ENCODE measurements at places on chromosomes 5 and 9.

GRCh38 chr9:119156354-119156753 lies 212.9 kb downstream of the BRINP1 start:
- DNase-seq: no peak

GRCh38 chr5:114412510-114413171 lies 50.8 kb downstream of the KCNN2 start:
- DNase-seq: no peak

DNA sequence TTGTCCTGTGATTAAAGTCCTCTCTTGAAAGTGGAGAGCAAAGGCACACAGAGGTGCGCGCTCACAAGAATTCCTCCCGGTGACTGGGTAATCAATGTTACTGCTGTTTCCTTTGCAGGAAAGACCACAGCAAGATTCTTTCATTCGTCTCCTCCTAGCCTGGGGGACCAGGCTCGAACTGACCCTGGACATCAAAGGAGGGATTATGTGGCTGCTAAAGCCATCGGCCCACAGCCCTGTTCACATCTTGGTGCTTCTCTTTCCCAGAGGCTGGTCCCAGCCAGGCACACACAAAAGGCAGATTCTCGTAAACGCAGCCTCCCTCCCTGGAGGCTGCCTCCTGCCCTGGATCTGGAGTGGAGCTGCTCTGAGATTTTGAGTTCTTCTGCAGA lies 230.9 kb downstream of the FANCC start:
- no peak for DNase-seq

DNA sequence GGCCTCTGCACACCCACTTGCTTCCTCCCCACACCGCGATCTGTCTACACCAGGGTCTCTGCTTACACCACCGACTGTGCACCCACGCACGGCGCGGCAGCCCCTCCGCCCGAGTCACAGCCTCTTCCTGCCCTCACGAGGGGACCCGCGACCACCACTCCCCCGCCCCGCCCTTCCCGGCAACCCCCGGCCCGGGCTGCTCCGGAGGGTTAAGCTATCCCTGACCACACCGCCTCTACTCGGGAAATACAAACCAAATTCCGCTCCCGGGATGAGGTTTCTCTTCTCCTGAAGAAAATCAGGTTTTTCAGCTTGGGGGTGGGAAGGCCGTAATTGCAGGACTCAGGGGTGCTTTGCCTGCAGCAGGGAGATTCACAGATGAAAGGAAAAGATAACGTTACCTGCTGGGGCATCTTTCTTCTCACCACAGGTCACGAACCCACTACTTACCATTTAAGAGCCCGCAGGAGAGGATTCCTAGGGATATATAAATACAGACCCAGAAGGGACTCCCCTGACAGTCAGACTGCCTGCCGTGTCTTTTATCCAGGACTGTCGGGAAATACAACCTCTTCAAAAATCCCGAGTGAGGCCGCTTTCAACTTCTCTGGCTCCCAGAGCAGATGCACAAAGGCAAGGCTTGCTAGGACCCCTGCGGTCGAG lies 63.5 kb downstream of the ROR2 start:
- no peak for DNase-seq

DNA sequence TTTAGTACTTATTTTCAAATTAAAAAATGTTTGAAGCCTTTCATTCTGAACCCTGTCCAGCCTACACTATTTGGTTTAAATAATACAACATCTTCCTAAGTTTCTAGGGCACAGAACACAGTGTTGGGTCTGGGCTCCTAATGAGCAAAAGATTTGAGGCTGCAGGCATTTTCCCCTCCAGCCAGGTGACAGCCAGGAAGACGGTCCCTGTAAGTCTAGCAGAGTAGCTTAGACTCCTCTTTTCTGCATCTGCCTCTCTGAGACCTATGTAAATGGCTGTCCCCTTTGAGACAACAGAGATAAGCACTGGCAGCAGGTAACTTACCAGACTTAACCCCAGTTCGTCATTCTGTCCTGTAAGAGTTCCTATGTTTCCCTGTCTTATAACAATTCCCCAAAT lies 141.8 kb downstream of the CDC42SE2 start:
- DNase-seq: no peak

GRCh38 chr9:121718084-121718483 lies 66.7 kb downstream of the DAB2IP start:
- no peak for DNase-seq

DNA sequence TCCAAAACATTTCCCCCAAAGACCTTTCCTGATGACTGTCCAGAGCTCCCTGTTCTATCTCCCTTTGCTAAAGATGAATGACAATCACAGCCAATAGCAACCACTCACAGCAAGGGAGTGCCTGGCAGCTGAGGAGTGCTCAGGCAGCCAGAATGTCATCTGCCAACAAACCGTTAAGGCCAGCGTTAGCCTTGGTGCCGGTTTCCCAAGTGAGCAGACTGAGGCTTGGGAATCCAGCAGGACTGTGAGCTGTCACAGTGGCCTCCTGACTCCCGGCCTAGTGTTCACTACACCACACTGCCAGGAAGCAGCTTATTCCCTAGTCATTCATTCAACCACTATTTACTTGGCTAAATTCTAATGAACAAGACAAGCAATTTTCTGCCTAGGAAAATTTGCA lies 24.7 kb downstream of the STK10 start:
- no peak for DNase-seq

- DNase-seq: no peak
Measured at GRCh38 chr9:91160181-91160580, 201.5 kb downstream of the AUH start.

- peak; percentile 64 for DNase-seq
Measured at GRCh38 chr5:77076961-77077828, 9.9 kb downstream of the ZBED3 start.

DNA sequence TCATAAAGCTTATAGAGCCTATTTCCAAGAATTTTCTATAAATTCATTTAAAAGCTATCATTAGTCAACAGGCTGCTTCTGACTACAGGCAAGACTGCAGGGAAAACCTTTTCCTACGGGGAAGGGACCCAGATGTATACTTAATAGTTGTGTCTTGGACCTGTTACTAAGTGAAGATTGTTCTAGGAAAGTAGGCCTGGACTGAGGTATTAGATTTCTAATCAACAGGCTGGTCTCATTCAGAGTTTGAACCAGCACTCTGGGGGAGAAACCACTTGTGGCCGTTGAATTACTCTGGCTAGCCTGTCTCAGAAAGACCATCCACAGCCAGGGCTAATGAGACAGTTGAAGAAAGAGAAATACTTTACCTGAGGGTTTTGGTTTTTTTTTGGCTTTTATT lies 60.0 kb downstream of the IL6ST start:
- DNase-seq: no peak

DNA sequence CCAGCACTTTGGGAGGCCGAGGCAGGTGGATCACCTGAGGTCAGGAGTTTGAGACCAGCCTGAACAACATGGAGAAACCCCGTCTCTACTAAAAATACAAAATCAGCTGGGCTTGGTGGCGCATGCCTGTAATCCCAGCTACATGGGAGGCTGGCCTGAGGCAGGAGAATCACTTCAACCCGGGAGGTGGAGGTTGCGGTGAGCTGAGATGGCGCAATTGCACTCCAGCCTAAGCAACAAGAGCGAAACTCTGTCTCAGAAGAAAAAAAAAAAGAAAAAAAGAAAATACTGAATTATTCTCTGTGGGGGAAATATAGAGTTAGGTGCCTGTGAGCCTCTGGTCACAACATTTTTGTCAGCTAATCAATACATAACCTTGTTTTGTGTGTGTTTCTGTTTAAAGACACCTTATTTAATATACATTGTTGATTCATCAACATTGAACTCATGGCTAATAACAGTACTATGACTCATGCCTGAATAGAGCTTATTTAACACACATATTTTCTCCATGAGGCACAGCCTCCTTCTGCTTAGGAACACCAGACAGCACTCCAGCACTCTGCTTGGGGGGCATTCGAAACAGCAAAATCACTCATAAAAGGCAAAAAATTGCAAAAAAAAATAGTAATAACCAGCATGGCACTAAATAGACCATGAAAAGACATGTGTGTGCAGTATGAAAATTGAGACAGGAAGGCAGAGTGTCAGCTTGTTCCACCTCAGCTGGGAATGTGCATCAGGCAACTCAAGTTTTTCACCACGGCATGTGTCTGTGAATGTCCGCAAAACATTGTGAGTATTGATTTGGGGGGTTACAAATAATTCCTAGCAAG lies at the start of gene IL31RA:
IL31RA (plus strand) TSS at position 519 of the 836 bp plus-strand sequence; CDS start at position 733, 214 bp downstream.
- no peak for DNase-seq

- peak; percentile 37 for DNase-seq
Measured at GRCh38 chr5:181207214-181207959, 2.4 kb upstream of the TRIM7 start.

- no peak for DNase-seq
Measured at GRCh38 chr9:13175732-13176131, 103.8 kb downstream of the MPDZ start.

DNA sequence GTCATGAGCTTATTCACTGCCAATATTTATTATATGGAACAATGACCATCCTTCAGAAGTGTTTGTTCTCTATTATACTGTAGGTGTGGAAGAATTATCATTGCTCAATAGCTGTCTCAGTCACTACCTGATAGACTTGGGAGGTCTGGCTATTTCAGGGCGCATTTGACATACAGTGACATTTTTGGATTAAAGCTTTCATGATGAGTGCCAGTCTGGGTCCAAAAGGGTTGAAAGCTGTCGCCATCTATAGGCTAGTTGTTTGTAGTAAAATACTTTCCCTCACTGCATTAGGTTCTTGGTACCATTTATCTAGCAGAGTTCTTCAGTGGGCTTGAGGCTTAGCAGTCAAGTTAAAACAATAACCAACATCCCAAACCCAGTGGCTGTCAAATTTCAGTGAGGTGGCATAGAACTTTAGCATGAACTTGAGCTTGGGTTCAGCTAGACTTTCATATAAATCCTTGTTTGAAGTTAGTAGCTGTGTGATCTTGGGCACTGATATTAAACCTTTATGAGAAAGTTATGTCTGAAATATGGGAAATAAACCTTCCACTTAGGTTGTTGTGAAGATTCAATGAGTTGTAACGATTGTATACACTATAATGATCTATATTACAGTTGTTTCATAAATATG lies 110.5 kb upstream of the CDKN2B start:
- DNase-seq: no peak

- no peak for DNase-seq
Measured at GRCh38 chr5:78574131-78574673, 74.4 kb downstream of the LHFPL2 start.

- no peak for DNase-seq
Measured at GRCh38 chr5:134561871-134562296, 36.4 kb downstream of the JADE2 start.

DNA sequence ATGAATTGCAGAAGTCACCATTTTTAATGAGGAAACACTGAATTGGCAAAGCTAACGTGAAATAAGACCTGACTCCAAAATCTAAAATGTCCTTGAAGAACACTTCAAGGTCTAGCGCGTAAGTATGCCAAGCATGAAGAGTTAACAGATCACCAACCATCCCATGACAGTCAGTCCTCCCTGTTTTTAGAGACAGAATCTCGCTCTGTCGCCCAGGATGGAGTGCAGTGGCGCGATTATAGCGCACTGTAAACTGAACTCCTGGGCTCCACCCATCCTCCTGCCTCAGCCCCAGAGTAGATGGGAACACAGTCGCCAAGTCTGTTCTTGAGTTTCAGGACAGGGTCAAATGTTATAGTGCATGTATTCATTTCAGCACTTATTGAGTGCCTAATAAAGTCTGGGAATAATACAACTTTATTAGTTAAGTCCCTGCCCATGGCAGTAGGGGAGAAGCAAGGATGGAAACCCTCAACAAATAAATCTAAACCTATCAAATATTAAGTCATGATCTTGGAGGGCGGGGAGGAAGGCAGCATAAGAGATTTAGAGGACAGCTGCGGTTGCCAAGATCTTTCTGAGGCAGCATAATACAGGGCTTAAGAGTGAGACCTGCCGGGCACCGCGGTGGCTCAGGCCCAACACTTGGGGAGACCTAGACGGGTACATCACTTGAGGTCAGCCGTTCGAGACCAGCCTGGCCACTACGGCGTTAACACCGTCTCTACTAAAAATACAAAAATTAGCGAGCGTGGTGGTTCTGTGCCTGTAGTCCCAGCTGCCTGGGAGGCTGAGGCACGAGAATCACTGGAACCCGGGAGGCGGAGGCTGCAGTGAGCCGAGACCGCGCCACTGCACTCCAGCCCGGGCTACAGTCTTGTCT lies 1.1 kb downstream of the ATPSCKMT start:
- no peak for DNase-seq

GRCh38 chr9:100477241-100477640 lies 4.3 kb downstream of the TMEFF1 start:
- DNase-seq: no peak

DNA sequence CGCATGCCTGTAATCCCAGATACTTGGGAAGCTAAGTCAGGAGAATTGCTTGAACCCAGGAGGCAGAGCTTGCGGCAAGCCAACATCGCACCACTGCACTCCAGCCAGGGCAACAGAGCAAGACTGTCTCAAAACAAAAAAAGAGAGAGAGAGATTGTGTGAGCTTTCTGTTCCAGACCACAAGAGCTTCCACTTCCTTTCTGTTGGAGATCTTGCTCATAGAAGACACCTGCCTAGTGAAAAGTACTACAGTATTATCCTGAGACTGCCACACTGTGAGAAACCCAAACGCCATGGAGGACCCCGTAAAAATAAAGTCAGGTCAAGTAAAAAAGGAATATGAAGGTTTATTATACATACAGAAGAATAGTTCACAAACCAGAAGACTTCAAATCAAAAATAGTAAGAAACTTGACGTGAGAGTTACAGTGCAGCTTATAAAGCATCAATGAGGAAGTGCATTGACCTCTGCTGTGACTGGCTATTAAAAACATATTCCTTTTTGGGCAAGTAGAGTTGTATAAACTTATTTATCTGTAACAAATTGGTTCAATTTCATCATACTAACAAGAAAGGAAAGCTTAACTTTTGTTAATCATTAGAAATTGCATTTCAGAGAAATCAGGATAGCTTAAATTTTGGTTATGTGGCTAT lies 4.3 kb upstream of the EMB start:
- DNase-seq: peak; percentile 44

- DNase-seq: no peak
Measured at GRCh38 chr5:75050415-75050814, 1.9 kb downstream of the GCNT4 start.

DNA sequence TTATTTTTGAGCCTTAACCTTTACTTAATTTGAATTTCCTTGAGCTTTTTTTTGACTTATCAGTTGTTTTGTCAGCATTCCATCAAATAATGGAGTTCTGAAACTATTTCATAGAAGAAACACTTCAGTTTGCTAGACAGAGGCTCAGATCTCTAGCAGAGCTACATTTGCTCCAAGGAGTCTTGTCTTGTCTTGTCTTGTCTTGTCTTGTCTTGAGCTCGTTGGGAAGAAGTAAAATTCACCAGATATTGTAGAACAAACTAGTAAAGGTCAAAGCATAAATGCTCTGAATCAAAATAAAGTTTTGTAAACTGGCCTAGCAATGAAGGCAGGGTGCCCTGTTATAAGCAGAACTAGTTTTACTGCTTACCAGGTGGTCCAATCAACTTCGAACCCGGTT lies 33.5 kb downstream of the RAB24 start:
- no peak for DNase-seq

DNA sequence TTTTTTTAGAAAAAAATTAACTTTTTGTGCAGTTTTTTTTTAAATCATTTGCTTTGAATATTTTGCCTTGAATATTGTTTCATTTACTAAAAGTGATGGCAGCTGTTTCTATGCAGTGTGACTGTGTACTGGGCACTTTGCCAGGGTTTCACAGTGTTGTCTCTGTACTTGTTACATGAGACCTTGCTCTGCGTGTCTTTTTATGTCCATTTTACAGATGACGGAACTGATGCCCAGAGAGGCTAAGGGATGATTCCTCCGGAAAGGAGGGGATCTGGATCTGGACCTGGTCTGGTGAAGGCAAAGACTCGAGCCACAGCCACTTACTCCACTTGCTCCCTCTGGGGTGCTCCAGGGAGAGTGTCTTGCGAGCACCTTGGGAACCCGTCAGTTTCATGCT lies 124.8 kb upstream of the PTCH1 start:
- DNase-seq: no peak

GRCh38 chr5:57262541-57262940 lies 88.7 kb downstream of the GPBP1 start:
- DNase-seq: no peak

Measured in CD14-positive monocyte (primary cell).